Left forelimb (tissue), 1 donor: ENCODE measurements at places on chromosomes 5 and 9.
A peak's percentile ranks its signal among the peaks of the same experiment; 100 is the strongest.

GRCh38 chr9:19947996-19948395 lies 159.2 kb upstream of the SLC24A2 start:
- DNase-seq: no peak

GRCh38 chr9:34796924-34797323 lies 87.0 kb upstream of the CCL21 start:
- no peak for DNase-seq

DNA sequence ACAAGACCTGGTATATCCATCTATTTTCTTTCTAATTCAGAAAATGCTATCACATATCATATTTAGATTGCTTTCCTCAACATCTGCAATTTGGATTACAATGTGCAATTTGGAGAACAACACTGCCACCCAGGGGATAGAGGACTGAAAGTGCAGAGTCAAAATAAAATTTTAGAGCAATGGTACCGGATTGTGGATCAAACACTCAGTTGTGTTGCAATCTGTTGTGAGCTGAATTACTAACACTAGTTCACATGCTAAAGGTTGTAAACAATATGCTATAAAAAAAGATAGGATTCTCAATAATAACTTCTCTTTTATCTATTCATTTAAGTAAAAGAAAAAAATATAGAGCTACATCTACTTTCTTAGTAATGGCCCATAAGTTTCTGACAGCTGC lies 11.9 kb upstream of the SRFBP1 start:
- DNase-seq: no peak

- no peak for DNase-seq
Measured at GRCh38 chr9:131650254-131650653, 89.6 kb downstream of the RAPGEF1 start.

DNA sequence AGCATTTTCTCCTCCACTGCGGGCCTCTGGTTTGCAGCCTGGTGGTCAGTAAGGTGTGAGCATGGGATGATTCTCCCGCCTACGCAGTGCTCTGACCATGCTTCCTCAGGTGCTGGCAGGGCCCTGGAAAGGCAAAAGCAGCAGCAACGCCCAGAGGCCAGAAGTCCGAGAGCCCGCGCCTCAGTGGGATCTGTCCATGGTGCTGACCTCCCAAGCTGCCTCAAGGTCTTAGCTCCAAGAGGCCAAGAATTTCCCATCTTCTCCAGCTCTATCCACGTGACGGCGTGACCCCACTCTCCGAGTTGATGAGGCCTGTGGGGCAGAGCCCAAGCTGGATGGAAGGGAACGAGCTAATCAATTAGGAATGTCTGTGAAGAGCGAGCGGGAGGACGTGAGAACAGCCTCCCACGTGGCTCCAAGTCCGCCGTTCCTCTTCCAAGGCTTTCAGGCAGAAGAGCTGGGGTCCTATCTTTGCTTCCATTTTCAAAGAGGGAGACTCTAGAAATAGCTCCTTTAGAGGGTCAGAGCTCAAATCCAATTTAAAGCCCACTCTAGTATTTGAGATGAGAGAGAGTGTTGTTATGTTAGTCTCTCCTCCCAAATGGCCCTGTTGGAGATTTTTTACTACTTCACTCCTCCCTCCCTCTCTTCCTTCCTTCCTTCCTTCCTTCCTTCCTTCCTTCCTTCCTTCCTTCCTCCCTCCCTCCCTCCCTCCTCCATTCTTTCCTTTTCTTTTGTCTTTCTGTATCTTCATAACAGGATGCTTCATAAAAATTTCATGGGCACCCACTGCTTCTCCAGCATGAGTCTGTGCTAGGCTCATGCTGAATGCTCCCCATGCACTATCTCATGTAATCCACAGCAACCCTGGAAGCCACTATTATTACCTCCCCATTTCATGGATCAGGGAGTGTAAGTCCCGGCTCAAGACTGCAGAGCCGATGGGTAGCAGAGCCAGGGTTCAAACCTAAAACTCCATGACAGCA lies 69.3 kb downstream of the OLFM1 start:
- DNase-seq: peak; percentile 81

- no peak for DNase-seq
Measured at GRCh38 chr5:135565266-135565665, 13.5 kb downstream of the CXCL14 start.

DNA sequence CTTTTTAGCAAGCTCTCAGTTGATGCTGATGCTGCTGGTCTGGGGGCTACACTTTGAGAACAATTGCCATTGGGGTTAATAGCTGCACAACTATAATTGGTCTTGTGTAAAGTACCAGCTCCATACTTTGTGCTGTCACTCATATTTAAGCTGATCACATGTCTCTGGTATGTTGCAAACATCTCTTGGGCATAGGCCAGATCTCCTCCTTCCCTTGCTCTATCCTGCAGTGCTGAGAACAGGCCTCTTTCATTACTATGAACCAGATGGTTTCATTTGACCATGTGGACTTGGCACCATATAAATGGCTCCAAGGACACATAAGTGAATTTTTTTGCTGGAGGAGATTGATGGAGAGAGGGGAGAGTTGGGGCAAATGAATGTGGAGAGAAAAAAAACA lies 48.4 kb downstream of the DMRT2 start:
- no peak for DNase-seq

- DNase-seq: no peak
Measured at GRCh38 chr9:121833061-121833460, 181.6 kb downstream of the DAB2IP start.

DNA sequence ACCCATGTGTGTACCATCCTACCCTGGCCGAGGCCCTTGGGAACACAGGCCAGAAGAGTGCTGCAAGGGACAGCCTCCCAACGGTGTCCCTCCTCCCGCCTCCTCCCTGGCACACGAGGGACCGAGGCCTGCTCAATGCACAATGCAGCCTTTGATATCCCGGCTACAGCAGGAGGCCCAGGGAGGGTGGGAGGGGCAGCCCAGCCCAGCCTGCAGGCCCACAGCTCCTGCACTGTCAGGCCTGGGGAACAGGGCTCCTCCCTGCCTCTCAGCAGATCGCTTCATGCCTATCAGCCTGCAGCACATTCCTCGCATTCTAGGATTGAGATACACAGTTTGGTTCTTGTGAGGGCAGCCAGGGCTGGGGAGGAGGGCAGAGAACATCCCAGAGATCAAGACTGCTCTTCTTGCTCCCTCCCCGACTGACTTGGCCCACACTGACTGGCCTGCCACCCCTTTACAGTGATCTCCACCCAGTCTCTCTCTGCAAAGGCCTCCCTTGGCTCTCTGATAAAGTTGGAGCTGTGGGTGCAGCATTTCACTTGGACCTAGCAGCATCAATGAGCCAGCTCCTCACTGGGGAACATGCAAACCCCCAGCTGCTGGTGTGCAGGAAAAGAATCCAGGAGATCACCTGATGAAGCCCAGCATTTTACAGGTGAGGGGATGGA lies at the start of gene SH3TC2:
TSS of gene SH3TC2 (minus strand) at position 46 of the 671 bp plus-strand sequence. CDS start at position 6, 40 bp downstream.
- no peak for DNase-seq

GRCh38 chr5:172559004-172559932 lies 81.8 kb upstream of the NEURL1B start:
- no peak for DNase-seq

- DNase-seq: no peak
Measured at GRCh38 chr5:148491793-148492184, 108.0 kb downstream of the FBXO38 start.

DNA sequence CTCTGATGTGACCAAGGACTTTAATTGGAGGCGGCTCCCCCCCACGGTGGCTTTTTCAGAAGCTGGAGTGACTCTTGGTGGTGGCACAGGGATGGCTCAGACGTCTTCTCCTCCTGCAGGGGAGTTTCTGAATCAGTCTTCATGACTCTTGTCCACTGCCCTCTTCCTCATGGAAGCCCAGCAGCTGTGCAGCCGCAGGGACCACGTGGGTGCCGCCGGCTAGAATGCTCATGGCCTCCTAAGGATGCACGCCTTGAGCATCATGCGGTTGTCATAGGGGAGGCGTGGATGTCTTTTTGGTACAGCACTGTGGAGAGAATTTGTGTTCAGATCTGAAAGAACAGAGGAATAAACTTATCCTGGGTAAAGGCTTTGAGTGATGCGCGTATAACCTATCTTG lies 1.3 kb downstream of the TEX53 start:
- DNase-seq: no peak

DNA sequence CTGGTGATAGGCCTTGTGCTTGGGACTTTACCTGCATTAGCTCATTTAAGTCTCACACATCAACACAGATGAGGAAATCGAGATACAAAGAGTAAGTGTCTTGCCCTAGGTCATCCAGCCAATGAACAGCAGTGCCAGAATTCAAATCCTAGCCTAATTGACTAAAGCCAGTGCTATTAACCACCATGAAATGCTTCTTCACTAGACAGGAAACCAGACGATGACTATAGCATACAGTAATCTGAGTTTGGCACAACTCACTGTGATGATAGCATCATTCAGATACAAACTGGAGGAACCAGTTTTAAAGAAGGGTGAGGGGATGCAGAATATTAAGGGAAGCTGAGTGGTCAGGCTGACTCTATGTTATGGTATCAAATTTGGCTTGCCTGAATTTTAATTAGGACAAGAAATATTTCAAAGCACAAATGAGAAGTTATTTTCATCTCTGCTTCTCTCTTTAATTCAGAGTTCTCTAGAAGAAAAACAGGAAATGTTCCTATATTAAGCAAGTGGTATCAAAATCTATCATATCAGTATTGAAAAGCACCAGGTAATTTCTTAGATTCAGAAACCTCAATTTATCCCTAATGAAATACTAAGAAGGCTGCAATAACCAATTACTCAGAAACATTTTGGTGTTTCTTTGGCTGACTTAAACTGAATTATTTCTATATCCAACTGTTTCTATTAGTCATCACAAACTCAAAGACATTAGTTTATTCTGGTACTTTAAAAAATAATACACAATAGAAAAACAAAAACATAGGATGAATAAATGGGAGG lies 147.0 kb upstream of the RASA1 start:
- DNase-seq: no peak

- peak; percentile 59 for DNase-seq
Measured at GRCh38 chr5:170546282-170546681, 42.5 kb downstream of the KCNIP1 start.
